ENCODE measurements at places on chromosomes 12 and 14.

DNA sequence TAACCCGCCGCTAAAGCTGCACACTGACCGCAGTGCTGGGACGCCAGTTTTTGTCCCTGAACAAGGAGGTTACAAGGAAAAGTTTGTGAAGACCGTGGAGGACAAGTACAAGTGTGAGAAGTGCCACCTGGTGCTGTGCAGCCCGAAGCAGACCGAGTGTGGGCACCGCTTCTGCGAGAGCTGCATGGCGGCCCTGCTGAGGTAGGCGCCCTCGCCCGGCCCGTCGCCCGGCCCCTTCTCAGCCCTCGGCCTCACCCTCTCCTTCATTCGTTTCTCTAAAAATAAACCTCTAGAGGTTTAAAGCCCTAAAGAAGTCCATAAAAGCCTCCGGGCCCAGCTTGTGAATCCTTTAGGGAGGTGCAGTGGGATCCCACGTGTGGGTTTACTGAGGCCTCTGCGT lies 52.2 kb upstream of the AMN start:
- DNase-seq = no peak

- DNase-seq = no peak
Measured at GRCh38 chr12:22333186-22333712, 1.3 kb downstream of the ST8SIA1 start.

GRCh38 chr14:25094171-25094907 lies 44.4 kb upstream of the STXBP6 start:
- DNase-seq = no peak

GRCh38 chr12:65605019-65605418 lies 219.3 kb upstream of the HMGA2 start:
- no peak for DNase-seq

DNA sequence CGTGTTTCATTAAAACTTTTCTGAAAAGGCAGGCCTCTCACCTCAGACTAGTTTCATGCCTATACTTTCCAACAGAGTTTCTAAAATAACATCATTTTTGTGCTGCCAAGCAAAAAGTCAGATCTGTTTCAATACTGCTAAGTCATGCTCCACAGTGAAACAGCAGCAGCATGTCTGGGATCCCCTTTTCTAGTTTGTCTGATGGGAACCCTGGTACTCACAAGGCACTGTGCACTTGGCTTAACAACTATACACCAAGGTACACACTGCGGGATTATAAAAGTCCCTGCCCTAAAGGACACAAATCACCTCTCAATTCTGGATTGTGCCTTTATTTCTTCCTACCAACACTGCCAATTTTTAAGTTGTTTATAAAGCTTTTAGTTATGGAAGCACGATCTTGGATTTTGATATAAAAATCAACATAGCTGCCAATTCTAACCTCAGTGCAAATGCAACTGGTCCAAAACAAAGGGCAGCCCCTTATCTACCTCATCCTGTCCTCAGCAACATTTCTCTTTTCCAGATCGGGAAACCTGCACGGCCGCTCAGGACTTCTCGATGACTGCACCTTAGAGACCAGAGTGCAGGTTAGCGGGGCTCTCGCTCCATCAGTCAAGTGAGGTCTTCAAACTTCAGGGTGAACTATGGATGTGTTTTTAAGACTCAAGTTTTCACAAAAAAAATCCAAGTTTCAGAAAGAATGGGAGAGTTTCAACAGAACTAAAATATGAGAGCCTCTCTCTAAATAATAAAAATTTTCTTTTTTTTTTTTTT lies 1.7 kb upstream of the EIF5 start:
- DNase-seq = no peak

DNA sequence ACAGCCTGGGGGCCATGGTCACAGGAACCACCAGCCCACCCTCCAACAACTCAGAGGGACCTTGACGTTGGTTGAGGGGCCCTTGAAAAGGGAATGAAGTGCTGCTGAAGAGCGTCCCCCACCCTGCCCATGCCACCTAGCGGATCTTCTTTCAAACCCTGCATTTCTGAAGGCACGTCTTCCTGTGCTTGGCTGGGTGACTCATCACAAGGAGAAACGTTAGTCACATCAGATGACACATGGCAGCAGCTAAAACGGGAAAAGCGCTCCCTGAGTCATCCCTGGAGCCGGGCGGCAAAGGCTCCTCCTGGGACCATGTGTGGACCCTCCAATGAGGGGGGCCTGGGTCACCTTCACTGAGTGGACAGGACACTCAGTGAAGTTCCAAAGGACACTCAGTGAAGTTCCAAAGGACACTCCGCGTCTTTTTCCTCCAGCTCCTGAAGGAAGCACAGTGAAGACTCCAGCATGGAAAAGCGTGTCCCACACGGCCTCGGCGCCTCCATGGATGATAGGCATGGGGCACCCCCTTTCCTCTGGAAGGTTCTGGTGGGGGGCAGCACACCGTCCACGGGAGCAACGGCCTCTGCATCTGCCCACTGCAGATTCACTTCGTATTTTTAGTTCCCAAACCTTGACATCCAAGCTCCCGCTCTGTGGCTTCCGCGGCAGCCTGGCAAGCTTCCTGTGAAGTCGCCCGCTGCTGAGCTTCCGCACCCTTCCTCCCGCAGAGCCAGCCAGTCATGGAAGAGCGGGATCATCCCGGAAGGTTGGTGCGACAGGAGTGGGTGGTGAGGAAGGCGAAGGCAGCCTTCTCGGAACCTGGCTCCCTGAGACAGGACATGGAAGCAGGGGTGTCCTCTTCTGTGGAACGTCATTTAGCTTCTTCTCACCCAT lies 383.4 kb downstream of the VRK1 start:
- no peak for DNase-seq

DNA sequence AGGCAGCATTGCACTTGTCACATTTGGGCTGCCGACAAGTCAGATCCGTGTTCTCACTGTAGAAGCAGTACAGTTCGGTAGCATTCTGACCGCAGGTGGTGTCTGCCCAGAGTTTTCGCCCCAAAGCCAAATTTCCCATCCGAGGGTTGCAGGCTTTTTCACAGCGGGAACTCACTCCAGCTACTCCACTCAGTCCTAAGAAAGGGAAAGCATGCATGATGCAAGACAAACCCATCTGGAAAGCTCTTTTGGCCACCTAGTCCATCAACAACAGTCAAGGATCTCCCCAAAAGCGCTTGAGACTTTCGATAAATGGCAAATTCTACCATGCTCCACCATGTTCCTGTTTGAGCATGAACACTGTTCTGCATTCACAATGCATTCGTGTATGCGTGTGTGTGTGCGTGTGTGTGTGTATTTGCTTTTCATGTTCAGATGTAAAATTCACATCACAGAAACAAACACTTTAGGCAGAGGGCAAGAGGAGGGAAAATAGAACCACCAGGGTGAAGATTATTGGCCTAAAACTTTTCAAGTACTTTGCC lies 3.2 kb downstream of the NTN4 start:
- no peak for DNase-seq

DNA sequence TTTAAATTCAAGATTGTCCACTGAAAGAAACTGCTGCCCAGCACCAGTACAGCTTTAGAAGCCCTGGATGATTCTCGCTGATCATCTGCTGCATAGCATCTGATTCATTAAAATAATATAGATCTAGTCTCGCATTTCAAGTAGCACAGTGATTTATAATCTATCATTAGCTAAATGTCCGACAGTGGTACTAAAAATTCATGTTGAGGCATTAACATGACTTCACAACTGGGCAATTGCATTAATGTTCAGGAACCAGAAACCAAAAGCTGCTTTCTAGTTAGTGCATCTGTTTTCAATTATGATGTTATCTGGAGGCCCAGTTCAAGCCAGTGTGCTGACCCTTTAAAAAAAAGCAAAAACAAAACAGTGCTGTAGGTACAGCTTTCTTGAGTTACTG lies 1987.2 kb upstream of the SEL1L start:
- no peak for DNase-seq

DNA sequence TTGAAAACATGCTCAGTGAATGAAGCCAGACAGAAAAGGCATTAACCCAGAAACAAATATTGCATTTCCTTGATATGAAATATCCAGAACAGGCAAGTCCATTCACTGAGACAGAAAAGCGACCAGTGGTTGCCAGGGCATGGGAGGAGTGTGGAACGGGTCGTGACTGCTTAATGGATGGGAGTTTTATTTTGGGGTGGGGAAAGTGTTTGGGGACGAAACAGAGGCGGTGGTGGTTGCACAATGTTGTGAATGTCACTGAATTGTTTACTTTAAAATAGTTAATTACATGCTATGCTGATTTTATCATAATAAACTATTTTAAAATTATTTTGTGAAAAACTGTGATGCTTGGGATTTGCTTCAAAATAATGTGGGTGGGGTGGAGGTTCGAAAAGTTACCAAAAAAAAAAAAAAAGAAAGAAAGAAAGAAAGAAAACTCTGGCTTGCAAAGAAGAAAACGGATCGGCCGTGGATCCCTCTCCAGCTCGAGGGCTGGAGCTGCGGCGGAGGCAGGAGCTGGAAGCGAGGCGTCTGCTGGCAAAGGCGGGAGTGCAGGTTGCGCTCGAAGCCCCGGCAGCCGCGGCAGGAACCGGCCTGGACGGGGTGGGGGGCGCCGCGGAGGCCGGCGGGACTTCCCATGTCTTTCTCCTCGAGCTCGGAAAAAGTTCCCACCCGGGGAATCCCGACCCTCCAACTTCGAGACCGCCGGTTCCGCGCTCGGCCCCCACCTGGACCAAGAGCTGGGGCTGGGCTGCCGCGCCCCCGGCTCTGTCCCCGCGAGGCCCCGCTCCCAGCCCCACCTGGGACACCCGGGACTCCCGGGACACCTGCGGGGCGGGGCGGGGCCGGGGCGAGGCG lies 524 bp upstream of the P2RX2 start:
- no peak for DNase-seq

- no peak for DNase-seq
Measured at GRCh38 chr14:104794631-104794992, 936 bp downstream of the AKT1 start.

- DNase-seq = no peak
Measured at GRCh38 chr12:118269806-118270205, 102.9 kb downstream of the TAOK3 start.

DNA sequence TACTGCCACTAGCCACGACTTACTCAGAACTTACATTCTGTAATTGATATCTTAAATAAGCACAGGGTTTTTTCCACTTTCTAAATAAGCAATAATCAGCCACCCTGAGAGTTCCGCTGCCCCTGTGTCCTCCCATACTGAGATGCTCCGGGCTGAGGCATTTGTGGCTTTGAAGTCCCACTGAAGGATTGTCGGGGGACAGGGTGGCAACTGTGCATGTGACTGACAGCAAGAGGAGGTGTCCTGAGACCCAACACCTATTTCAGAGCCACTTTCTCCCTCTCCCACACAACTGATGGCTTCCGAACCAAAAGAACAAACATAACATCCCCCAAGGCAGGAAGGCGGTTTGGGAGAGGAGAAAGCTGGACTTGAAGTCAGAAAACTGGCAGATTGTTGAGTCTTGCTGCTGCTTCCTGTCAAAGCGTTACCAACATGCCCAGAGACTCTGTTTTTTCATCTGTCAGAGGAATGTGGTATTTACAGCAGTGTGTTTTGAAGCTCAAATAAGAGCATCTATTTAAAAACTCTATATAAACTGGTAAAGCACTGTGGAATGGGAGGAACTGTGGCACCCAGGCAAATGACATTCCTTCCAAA lies 157.9 kb upstream of the FKBP4 start:
- no peak for DNase-seq

- no peak for DNase-seq
Measured at GRCh38 chr14:103247169-103247606, 86.8 kb upstream of the EIF5 start.

DNA sequence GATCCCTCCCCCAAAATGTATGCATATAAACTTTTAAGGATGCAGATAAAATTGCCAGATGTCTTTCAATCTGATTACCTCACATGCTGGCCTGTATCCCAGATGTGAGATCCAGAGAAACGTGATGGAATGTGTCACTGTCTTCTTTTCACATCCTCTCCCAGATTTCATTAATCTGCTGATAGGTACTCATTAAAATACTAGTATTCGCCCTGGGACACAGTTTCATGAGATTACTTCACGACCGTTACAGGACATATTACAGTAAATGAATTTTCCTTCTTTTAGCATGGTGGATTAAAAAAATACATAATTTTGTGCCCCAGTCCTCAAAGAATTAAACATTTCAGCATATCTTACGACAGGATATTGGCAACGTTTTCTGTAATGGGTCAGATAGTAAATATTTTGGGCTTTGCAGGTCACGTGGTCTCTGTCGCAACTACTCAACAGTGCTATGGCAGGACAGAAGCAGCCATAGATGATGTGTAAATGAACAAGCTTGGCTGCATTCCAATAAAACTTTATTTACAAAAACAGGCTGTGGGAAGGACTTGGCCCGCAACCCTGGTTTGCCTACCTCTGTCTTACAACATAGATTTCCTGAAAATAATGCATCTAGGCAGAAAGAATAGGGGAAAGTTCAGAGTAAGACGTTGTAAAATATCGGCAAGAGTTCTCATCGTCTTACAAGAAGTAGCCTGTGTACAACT lies 156.0 kb upstream of the DIO3 start:
- no peak for DNase-seq

GRCh38 chr12:5102806-5103205 lies 59.1 kb downstream of the KCNA5 start:
- DNase-seq = no peak

GRCh38 chr12:123816896-123817537 lies 54.9 kb downstream of the DNAH10 start:
- DNase-seq = no peak

DNA sequence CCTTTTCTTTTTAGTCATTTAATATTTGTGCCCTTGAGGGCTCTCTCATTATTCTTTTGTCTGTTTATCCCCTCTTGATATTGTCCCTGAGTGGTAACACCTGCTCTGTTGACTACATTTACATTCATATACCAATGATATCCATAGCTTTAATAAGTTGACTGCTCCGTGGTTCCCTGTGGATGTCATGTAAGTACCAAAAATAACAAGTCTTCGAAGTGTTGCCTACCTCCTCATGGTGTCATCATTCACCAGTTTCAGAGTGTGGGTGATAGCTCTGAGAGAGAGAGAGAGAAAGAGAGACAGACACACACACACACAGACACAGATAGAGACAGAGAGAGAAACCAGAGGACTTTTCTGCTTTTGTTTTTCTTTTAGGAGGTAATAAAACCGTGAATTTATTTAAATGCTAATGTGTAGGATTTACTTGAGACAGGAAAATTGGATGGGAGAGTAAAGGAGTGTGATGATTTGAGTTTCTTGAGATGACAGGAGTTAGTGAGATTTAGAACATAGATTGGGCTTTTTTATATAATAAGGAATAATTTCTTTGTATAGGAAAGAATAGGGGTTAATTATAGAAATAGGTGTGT lies 52.2 kb downstream of the PAPOLA start:
- no peak for DNase-seq

GRCh38 chr12:124835656-124836410 lies 27.8 kb downstream of the SCARB1 start:
- no peak for DNase-seq

Measured in stimulated activated CD8-positive, alpha-beta memory T cell treated with anti-CD3 and anti-CD28 coated beads, Interleukin-2, amount 100 ng/mL, for 48 hours (primary cell).